ENCODE measurements at places on chromosomes 2 and 18.
A peak's percentile ranks its signal among the peaks of the same experiment; 100 is the strongest.

DNA sequence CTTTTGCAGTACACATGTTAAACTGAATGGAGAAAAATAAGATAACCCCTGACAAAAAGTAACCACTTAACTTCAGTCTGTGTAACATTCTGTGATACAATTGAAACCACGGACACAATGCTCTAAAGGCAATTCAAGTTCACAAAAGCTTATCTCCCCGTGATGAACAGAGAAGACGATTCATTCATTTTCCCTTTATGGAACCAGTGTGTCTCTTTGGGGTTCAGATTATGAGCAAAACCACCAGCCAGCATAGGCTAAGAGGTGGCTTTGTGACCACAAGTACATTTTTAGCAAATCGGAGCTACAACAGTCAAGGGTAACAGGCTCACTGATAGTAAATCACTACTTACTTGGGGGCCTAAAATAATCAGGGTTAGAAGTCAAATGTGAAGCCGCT is 120.6 kb upstream of the SMAD7 start:
- DNase-seq, result no peak

- no peak for DNase-seq
These were observed 241.4 kb downstream of the NCKAP5 start for GRCh38 chr2:133326652-133327397.

- no peak for DNase-seq
These were observed 11.6 kb downstream of the RAMP1 start for GRCh38 chr2:237870754-237871651.

GRCh38 chr2:74585406-74586185 is 31.1 kb downstream of the DOK1 start:
- DNase-seq, result no peak

GRCh38 chr2:143833015-143833660 is 686.8 kb downstream of the ZEB2 start:
- DNase-seq, result peak; percentile 36

GRCh38 chr2:54321047-54321446 is 65.0 kb upstream of the TSPYL6 start:
- DNase-seq, result no peak

DNA sequence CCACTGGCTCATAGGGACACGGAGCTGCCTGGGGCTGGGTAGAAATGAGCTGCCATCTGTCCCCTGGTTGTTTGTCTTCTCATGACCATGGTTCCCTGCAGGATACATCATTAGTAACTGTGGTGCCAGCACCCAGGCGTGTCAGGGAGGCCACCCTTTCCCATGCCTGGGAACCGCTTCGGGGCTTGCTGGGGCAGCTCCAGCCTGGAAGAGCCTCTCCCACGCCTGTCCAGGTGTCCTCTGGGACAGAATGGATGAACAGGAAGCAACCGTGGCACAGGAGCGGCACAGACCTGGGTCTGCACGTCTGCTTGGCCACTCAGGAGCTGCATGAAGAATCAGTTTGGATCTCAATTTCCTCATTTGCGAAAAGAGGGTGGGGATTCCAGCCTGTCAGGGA is 34.8 kb downstream of the SDC1 start:
- no peak for DNase-seq

GRCh38 chr2:222284466-222284865 is 14.3 kb downstream of the PAX3 start:
- DNase-seq, result no peak

GRCh38 chr2:237688081-237688480 is 60.7 kb downstream of the LRRFIP1 start:
- DNase-seq, result no peak

GRCh38 chr2:206324869-206325268 is 50.4 kb downstream of the ZDBF2 start:
- no peak for DNase-seq

DNA sequence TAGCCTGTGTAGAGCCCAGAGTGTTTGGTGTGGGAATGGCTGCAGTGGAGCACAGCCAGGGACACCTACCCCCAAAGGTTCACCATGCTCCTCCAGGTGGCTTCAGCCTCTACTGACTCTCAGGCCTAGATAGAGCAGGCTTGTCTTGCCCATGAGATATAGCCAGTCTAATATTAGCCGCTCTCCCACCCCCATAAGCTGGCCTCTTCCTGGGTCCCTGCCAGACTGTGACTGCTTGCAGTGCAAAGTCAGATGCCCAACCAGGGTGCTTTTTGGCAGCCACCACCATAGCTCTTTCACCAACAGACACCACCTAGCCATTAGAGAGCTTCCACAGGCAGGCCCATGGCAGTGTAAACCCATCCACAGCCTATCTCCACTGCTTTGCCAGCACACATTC is 405.3 kb downstream of the MBD2 start:
- no peak for DNase-seq

DNA sequence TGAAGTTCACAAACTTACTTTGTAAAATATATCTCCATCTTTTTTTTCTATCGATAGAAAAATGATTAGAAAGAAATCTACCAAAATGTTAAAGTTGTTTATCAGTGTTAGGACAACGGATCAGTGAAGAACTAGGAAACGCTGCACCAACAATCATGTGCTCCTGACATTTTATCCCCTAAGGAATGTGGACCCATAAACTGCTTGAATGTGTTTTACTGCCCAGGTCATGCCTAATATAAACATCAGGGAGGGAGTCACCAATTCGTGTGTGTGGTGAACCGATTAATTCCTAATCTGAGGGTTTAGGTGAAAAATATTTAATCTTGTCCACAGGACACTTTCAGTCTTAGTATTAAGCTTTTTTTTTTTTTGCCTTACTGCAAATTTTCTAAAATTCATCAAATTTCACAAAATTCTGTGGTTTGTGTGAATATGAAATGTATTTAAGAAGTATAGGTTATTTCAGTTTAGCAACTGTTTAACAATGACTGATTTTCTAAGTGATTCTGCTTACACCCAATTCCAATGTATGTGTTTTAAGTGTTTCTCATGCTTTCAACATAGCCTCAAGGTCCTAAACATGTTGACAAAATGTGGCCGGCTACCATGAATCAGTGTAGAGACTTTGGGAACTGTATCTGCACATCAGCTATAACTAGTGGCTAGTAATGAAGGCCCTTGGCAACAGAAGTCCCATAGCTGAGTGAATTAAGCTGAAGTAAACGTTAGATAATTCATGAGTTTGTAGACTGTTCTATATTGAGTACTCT is 11.1 kb upstream of the KIDINS220 start:
- no peak for DNase-seq

DNA sequence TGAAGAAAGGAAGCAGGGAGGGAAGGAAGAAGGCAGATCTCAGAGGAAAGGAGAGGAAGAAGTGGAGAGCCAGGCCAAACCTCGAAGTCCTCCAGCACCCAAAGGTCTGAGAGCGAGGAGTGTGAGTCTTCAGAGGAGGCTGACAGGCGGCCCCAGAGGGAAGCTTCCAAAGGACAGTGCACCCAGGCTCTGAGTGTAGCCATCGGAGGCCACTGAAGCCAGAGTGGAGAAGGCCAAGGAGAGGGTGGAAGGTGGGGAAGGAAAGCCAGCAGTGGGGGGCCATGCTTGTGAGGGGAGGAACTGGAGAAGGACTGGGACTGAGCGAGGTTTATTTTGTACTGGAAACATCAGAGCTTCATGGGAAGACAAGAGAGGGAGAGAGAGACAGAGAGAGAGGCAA is 6.0 kb downstream of the ATP6V1B1 start:
- no peak for DNase-seq

- DNase-seq, result no peak
These were observed 184.8 kb upstream of the VWC2L start for GRCh38 chr2:214226061-214226460.

GRCh38 chr2:205593891-205594290 is 88.4 kb upstream of the NRP2 start:
- no peak for DNase-seq

GRCh38 chr2:50707196-50707595 is 324.7 kb downstream of the NRXN1 start:
- DNase-seq, result no peak

GRCh38 chr2:102832789-102833188 is 71.0 kb downstream of the TMEM182 start:
- no peak for DNase-seq

DNA sequence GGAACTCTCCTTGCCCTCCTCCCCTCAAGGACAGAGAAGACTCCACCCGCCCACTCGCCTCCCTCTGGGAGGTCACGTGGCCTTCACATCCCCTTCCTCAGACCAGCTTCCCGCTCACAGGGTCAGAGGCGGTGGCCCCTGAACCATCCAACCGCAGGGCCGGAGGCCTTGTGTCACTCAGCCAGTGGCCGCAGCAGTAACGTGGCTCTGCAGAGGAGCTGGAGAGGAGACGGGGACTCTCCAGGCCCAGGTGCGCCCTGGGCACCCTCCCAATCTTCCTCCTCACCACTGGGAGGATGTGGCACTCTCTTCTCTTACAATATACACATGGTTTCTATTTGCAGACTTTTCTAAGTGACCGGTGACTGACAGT is 161.7 kb downstream of the TWIST2 start:
- DNase-seq, result no peak

- no peak for DNase-seq
These were observed 155.5 kb downstream of the TMEM247 start for GRCh38 chr2:46634905-46635304.

DNA sequence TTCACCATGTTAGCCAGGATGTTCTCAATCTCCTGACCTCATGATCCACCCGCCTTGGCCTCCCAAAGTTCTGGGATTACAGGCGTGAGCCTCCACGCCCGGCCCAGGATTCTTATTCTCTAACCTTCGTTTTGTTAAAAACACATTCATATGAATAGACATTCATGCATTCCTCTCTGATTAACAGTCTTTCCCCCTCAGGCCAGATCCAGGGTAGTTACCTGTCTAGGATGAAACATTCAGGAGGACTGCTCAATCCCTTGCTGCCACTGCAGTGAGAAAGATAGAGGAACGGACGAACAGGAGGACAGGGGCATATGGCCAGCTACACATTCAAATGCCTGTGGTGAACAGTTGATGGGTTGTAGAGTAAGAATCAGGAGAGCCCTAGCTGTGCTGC is 39.6 kb upstream of the EPC2 start:
- no peak for DNase-seq

DNA sequence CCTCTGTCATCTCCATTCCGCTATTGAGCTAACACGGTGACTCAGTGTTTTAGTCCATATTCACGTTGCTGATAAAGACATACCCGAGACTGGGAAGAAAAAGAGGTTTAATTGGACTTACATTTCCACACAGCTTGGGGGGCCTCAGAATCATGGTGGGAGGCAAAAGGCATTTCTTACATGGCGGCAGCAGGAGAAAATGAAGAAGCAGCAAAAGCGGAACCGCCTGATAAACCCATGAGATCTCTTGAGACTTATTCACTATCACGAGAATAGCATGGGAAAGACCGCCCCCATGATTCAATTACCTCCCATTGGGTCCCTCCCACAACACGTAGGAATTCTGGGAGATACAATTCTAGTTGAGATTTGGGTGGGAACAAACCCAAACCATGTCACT is 22.6 kb upstream of the CXXC1 start:
- no peak for DNase-seq

DNA sequence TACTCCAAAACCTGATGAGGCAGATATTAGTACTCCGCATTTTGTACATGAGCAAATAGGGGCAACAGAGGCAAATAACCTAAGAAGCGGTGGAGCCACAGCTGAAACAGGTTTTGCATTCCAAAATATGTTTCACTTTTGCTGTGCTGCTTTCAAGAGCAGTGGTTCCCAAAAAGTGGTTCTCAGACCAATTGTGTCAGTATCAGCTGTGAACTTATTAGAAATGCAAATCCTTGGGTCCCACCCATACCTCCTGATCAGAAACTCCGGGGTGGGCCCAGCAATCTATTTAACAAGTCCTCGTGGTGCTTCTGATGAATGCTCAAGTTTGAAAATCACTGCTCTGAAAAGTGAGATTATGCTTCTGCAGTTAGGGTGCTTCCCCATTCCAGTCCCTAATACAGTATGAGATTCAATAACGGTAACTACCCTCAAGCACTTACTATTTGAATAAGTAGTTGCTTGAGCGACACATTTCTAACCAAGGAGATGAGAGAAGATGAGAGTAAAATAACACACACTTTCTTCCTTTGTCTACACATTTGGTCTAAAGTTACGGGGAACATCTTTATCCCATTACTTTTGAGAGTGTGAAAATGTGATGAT is 17.8 kb upstream of the TCF4 start:
- DNase-seq, result no peak

DNA sequence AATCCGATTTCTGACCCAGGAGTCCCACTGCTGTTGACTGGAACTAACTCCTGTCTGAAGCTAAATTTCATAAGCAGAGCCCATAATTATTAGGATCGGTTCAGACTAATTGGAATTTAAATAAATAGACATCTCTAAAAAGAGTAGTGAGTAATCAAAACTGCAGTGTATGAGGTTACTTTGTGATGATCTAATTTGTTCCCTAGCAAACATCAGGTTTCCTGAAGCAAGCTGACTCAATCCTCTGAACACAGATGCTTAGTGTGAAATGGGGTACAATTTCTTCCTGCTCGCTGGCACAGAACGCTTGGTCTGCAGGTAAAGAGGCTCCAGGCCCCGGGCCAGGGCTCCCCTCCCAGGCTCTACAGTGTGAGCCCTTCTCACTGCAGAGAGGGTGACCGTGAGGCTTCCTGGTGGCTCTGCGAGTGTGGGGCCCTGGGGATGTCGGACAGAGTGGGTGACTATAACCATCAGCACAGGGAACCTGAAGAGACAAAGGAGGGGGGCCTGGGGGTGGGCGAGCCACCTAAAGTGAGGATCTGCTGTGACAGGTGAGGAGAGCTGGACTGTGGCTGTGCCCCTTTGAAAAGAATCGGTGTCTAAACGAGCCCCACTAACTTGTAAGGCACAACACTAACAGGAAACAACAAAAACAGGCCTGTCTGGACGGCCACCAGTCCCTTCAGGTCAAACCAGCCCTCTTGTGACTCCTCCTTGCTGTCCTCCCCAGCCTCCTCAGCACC is 20.2 kb downstream of the CHST10 start:
- DNase-seq, result no peak

GRCh38 chr2:162007447-162008040 is 66.5 kb downstream of the DPP4 start:
- no peak for DNase-seq

DNA sequence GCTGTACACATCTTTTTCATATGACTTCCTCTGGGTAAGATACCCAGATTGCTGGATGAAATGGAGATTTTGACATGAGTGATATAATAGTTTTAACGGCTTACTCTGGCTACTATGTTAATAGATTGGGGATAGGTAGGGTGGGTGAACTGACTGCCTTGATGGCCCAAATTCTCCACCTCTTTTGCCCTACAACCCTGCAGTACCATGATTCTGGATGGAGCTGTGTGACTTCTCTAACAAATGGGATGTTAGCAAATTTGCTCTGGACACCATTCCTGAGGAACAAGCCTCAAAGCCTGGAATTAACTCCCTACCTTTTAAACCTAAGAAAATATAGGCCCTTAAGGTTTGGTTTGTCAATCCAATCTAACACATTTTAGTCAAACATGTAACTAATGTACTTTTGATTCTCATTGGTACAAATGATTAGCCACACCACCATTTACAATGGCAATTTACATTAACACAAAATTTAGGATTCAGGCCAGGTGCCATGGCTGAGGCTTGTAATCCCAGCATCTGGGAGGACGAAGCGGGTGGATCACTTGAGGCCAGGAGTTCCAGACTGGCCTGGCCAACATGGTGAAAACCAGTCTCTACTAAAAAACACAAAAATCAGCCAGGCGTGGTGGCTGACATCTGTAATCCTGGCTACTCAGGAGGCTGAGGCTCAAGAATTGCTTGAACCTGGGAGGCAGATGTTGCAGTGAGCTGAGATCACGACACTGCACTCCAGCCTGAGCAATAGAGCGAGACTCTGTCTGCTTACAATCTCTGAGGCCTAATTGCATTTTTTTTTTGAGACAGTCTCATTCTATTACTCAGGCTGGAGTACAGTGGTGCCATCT is 12.8 kb downstream of the CLK1 start:
- DNase-seq, result no peak

All from NT2/D1 (cell line).